MG63 (cell line): ENCODE measurements at places on chromosomes 1 and 21. TPM values are rescaled to one million over a fixed set of nuclear protein-coding genes. Genes with fewer than 3 reads are reported as not detected.

SLC25A34 gene
- not detected in 2 replicates for total RNA-seq

PGLYRP4 gene
- not detected in 2 replicates for total RNA-seq

TRIM33 gene
- 16.9 and 43.4 TPM in 2 replicates for total RNA-seq

NBPF3 gene
- total RNA-seq: 22.4 and 25.1 TPM in 2 replicates

GRCh38 chr1:223711173-223711572, 1.2 kb upstream of the CAPN2 start:
- DNase-seq: peak; percentile 74

- no peak for DNase-seq
These were observed 24.4 kb downstream of the URB1 start for GRCh38 chr21:32368386-32368785.

GRCh38 chr1:9166289-9167235, 37.7 kb upstream of the GPR157 start:
- no peak for DNase-seq

DNA sequence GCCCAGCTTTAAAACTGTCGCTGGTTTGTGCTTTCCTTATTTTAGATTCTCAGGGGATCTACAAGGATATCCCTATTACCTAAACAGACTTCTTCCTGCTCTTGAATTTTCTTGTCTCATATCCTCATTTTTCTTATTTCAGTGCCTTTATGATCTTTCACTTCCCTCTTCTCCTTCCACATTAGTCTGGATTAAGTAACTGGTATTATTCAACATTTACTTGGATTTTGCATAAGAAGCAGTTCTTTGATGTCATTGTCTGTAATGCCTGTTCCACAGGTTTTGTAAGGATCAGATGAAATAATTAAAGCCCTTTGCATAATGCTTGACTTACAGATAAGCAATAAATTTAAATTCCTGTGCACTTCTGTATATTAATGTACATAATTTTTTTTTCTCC, 26.5 kb downstream of the CXADR start:
- DNase-seq: no peak

- no peak for DNase-seq
These were observed 55.1 kb downstream of the AGPAT3 start for GRCh38 chr21:43919871-43920801.

DNA sequence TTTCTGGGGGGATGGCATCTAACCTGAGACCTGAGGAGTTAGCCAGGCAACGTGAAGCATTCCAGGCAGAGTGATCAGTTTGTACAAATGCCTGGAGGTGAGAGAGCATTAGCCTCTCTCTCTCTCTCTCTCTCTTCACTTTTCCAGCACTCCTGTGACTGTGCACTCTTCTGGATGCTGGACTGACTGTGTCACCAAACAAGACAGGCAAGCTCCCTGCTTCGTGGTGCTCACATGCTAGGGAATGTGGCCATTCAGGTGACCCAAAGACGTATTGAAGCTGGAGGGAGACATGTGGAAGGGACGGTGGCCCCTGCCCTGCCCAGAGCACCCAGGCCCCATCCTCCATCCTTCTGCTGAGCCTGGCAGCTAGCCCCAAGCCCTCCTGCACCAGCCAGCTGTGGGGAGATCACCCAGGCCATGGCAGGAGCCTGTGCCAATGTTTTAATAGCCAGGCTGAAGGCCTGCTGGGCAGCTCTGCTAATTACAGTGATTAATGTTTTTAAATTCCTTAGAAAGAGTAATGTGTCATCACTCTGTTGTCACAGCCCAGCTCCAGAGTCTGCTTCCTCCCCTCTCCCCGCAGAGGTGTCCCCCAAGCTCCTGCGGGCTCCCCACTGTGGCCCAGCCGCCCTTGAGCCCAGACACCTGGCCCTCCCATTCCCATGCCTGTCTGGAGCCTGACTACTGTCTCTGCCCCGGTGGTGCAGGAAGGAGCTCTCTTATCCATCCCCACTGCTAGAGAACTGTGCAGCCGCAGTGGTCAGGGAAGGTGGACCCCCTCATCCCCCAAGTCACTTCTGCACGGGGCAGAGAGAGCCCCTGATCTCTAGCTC, 48.9 kb downstream of the UBIAD1 start:
- no peak for DNase-seq

- no peak for DNase-seq
These were observed 443.2 kb downstream of the CAMTA1 start for GRCh38 chr1:7228252-7228961.

- no peak for DNase-seq
These were observed at the start of gene LACTBL1 for GRCh38 chr1:22972760-22973159. LACTBL1 (minus strand) TSS chr1:22972866; CDS start chr1:22972316, 550 bp downstream.

- peak; percentile 67 for DNase-seq
These were observed 950 bp upstream of the INKA2 start for GRCh38 chr1:111739925-111740765.

GRCh38 chr1:3367376-3367775, 87.1 kb upstream of the ARHGEF16 start:
- no peak for DNase-seq

- no peak for DNase-seq
These were observed 1369.4 kb upstream of the PRMT6 start for GRCh38 chr1:105686874-105687690.
